ENCODE measurements at places on chromosomes 5 and 9.

DNA sequence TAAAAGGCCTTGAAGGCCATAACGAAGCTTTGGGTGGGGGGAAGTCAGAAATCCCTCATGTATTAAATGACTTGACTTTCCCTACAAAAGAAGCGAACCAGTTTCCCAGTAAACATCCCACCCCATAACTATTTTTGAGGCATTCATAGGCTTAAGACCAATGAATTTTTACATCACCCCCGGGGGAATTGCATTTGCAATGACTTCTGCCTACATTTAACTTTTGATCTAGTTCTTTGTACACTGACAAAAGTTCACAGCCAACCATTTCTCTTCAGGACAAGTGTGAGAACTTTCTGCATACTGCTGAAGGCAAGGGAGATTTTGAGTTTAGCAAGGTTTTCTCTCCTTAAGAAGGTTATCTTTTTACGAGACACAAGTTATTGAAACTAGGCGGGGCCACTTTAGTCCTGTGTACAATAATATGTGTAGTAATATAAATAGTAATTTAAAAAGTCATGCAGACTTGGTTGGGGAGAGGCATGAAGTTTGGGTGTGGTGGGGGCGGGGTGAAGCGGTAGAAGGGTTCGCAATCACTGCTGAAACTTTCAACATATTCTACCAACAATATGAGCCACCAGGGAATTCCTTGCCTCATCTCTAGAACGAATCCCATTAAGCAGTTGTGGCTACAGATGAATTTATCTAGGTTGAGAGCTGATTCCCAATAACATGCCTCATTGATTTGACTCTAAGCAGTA, 2.5 kb downstream of the TJP2 start:
- DNase-seq, result no peak

- DNase-seq, result no peak
Measured at GRCh38 chr5:38347896-38348295, 89.5 kb downstream of the EGFLAM start.

- DNase-seq, result no peak
Measured at GRCh38 chr5:162209005-162209605, 141.5 kb downstream of the GABRG2 start.

DNA sequence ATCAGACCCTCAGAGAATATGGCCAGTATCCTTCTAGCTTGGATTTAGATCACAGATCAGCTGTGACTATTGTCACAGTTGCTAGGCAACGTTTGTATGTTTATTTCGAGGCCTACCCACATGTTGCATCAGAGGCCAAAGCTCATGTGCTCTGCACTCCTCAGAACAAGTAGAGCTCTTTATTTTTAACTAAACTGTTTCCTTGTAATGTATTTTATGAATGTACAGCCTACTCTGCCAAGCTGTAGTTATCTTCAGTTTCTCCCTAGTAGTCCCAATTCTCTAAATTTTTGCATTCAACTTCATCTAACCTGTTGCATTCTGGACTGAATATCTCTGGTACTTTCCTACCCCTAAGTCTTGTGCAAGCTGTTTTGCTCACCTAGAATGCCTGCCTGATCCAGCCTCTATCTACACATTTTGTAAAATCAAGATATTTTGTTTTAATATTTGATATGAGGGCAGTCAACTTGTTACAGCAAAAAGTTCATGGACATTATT, 52.8 kb downstream of the CAST start:
- DNase-seq, result peak; percentile 70

- peak; percentile 5 for DNase-seq
Measured at GRCh38 chr5:107539726-107540330, 130.9 kb downstream of the EFNA5 start.

- DNase-seq, result no peak
Measured at GRCh38 chr5:116564756-116565490, 9.7 kb downstream of the SEMA6A start.

- DNase-seq, result no peak
Measured at GRCh38 chr5:122447879-122448278, 135.8 kb downstream of the SNCAIP start.

DNA sequence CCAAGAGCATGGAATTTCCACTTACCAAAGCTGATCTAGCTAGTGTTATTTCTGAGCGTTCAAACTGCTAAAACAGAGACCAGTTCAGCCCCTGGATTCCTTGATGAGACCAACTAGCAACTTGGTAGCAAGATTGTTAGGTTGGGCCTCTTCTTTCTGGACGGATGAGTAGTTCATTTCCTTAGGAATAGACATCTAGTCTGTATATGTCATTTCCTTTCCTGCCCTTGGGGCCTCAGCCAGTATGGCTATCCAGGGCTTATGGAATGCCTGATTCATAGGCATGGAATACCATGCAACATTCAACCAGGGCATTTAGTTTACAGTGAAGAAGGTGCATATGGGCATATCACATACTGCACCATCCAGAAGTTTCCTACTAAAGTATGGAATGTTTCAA, 14.5 kb upstream of the LPAR1 start:
- no peak for DNase-seq

DNA sequence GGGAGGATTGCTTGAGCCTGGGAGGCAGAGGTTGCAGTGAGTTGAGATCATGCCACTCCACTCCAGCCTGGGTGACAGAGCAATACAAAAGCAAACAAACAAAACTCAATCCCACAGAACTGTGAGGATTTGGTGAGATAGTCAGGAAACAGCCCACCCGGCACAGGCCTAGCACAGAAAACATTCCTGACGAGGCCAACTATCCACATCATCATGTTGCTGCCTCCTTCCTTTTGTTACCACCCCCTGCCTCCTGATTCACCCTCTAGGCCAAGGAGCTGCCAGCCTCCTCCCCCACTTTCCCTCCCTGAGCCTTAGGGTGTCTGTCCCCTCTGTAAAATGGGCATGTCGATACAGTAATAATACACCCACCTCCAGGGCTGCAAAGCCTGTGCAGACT, 39.0 kb downstream of the STK10 start:
- DNase-seq, result no peak

DNA sequence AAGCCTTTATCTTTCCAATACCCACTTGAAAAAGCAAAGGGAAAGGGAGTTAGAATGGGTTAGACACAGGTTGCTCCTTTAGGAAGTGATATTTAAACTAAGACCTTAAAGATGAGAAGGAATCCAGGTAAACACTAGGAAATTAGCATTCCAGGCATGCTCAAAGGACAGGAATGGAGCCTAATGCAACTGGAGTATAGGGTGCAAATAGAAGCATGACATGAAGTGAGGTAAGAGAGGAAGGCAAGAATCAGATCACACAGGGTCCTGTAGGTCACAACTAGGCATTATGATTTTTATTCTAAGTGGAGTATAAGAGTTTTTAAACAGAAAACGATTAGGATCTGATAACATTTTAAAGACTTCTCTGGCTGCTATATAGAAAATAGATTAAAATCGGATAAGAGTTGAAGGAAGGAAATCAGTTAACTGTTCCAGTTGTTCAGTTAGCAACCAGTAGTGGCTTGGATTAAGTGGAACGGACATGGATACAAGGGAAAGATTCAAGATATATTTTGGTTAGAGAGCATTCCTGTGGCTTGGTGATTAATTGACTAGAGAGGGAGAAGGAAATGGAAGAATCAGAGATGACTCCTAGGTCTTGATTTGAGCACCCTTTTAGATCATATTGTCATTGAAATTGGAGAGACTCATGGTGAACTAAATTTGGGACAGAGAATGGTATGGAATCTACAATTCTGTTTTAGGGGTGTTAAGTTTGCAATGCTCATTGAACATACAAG, 95.9 kb downstream of the FBXO4 start:
- no peak for DNase-seq

DNA sequence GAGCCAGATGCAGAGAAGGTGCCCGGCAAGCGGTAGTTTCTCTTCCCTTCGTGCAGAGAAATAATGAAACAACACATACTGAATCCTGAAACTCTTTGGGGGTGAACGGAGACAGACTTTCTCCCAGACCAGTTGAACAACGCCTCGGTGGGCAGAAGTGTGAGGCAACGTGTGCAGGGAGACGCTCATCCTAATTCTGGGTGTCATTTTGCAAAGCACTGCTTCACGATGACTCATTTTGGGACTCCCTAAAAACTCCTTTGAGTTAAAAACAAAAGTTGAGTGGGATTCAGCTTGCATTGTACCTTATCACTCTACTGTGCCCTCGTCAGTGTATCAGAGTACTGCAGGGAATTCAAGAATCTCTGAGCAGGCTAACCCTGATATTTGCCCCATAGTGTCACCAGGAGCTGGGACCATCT, 3.5 kb upstream of the NEK6 start:
- DNase-seq, result no peak

DNA sequence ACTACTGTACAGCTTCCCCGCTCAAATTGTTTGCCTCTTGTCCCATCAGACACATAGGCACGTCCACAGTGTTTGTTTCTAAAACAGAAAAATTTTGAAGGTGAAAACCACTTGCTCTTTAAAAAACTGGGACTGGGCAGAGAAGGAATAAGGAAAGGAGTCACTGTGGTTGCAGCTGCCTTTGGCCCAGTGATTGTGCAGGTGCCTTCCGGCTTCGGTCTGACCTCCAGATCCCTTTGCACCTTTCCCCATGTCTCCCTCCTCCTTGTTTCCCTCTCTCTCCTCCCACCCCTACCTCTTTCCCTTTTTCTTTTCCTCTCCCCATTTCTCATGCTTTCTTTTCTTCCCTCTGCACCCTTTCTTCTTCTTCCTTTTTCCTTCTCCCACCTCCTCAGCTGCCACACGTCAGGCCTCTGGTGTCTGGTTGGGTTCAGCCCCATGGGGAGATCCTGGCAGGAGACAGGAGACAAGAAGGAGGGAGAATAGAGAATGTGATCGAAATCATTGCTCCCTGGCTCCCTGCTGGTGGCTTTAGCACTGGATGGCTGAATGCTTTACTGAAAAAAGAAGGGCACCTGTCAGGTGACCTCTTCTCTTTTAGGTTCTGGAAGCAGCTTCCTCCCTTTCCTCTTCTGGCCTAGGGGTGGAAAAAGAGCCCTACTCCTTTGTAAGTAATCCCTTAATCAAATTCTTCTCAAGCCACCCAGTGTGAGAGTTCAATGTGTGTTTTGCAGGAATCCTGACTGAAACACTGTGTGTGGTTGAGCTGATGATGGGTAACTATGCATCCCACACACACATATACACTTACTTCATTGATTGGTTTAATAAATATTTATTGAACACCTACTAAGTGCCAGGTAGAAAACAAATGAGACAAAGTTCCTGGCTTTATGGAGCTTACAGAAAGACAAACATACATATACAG, 267.3 kb downstream of the MAST4 start:
- no peak for DNase-seq

DNA sequence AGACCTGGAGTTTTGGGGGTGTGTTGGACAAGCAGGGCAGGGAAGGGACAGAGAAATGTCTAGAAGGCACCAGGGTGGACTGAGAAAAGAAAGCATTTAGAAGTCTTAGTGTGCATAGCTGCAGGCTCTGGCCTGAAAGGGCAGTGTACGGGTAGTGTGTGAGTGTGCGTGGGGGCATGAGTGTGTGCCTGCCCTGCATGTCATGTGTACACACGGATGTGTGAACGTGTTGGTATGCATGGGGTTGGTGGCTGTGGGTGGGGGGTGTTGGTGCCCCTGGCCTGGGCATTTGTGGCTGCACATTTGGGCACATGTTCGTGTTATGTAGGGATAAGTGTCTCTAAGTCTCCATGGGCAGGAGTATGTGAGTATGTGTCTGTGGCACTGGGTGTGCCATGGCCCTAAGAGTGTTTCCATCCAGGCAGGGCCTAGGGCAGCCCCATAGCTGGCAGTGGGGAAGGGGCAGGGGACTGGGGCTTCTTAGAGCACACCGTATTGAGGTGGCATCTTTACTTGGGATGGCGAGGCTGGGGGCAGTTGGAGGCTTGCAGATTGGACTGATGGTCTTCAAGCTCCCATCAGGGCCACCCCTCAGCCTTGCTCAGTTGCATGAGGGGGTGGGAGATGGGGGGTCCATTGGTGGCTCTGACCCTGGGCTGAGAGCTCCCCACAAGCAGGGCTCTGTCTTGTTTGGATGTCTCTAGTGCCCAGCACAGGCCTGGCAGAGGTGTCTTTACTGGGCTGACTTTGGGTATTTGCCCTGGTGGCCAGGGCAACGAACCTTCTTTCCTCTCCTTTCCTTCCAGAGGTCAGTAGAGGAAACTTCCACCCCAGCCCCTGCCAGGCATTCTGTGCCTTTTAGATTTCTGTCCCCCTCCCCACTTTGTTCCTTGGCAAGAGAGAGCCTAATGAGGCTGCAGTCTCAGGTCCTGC, 15.0 kb downstream of the PSD2 start:
- no peak for DNase-seq

DNA sequence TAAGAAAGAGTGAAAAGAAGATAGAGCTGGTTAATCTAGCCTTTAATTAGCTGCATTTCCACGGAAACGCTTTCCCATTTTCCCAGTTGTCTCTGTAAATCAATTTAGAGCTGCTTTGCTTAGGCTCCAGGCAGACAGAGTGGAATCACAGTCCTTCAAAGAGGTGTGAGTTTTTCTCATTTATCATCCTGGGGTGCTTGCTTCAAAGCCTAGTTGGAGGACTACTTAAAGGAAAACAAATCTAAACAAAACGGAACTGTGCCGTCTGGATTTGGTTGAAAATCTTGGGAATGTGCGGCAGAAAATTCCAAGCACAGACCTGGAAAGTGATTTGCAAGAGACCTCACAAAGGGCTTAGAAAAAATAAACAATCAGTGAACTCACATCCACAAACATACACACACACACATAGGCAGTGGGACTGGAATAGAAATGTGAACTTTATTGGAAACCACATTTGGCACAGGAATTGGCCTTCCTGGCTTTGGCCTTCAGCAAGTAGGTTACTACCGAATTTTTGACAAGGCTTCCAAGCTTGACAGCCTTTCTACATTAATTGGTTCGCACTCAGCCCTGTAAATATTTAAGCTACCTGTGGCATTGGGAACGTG, 235.2 kb upstream of the SLC24A2 start:
- no peak for DNase-seq

GRCh38 chr5:178780581-178781498, 50.4 kb upstream of the ZNF354A start:
- DNase-seq, result no peak

DNA sequence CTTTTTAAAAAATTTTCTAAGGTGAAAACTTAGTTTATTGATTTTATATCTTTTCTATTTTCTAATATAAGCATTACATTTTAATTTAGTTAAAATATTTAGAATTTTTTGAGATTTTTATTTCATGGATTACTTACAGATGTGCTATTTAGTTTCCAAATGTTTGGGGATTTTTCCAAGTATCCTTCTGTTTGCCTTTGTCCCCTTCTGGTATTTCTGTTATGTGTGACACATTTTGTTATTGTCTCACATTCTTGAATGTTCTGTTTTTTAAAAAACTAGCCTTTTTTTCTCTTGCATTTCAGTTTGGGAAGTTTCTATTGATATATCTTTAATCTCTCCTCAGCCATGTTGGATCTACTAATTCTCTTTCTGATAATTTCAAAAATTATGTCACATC, 234.9 kb downstream of the FAM170A start:
- DNase-seq, result no peak

All from CD4-positive, alpha-beta T cell treated with Interleukin-12 subunit alpha and Interleukin-12 subunit beta, for 1 hour (primary cell).